ENCODE measurements at places on chromosomes 5 and 9.
A peak's percentile ranks its signal among the peaks of the same experiment; 100 is the strongest.

DNA sequence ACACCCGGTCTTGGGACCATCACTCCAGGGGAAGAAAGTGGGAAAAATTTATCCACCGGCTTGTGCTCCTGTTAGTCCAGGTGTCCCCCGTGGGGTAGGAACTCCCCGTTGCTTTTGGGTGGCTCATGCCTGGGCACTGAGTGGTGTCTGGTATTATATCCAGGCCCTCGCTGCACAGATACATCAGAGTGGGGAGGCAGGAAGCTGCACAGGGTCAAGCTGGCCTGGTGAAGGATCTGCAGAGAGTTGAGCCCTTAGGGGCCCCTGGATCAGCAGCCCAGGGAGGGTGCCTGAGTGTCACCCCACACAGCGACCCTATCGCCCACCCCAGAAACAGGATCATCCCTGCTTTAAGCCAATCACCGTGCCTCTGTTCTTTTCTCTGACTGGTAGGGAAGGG lies 24.4 kb upstream of the COL5A1 start:
- DNase-seq, result no peak

DNA sequence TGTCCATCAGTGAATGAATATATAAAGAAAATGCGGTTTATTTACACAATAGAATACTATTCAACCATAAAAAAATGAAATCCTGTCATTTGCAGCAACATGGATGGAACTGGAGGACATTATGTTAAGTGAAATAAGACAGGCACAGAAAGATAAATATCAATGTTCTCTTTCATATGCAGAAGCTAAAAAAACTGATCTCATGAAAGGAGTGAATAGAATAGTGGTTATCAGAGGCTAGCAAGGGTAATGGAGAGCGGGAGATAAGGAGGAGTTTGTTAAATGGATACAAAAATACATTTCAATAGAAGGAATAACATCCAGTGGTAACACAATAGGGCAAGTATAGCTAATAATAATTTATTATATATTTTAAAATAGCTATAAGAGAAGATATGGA lies 65.0 kb downstream of the AGTPBP1 start:
- no peak for DNase-seq

DNA sequence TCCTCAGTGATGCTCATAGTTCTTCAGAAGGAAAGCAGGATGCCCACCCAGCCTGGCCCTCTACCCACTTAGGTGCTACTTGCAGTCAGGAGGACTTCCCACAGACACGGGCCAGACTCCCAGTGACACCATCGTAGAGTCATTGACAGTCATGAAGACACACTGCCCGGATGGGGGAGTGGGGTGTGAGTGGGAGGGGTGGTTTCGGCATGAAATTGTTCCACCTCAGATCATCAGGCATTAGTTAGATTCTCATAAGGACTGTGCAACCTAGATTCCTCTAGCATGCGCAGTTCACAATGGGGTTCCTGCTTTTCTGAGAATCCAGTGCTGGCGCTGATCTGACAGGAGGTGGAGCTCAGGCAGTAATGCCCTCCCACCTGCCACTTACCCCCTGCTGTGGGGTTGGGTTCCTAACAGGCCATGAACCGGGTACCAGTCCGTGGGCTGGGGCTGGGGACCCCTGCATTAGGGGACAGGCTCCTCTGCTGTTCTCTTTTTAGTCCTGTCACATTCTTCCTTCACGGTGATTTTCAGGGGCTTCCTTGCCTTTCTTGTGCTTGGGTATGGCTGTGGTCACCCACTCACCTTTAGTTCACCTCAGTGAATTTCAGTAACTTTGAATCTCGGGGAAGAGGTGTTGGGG lies 88.2 kb upstream of the ANKRD55 start:
- no peak for DNase-seq

GRCh38 chr5:172868924-172869591 lies 35.0 kb downstream of the ERGIC1 start:
- DNase-seq, result no peak

- DNase-seq, result no peak
These were observed 29.1 kb downstream of the TSPAN17 start for GRCh38 chr5:176676361-176676824.

GRCh38 chr5:151886546-151887275 lies 37.9 kb downstream of the GLRA1 start:
- no peak for DNase-seq

DNA sequence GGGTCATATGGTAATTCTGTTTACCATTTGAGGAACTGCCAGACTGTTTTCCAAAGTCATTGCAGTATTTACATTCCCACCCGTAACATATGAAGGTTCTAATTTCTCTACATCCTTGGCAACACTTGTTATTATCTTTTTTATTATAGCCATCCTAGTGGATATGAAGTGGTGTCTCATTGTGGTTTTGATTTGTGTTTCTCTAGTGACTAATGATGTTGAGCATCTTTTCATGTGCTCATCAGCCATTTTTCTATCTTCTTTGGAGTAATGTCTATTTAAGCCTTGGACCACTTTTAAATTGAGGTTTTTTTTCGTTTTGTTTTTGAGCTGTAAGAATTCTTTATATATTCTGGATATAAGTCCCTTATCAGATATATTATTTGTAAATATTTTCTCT lies 132.8 kb upstream of the RUSC2 start:
- no peak for DNase-seq

DNA sequence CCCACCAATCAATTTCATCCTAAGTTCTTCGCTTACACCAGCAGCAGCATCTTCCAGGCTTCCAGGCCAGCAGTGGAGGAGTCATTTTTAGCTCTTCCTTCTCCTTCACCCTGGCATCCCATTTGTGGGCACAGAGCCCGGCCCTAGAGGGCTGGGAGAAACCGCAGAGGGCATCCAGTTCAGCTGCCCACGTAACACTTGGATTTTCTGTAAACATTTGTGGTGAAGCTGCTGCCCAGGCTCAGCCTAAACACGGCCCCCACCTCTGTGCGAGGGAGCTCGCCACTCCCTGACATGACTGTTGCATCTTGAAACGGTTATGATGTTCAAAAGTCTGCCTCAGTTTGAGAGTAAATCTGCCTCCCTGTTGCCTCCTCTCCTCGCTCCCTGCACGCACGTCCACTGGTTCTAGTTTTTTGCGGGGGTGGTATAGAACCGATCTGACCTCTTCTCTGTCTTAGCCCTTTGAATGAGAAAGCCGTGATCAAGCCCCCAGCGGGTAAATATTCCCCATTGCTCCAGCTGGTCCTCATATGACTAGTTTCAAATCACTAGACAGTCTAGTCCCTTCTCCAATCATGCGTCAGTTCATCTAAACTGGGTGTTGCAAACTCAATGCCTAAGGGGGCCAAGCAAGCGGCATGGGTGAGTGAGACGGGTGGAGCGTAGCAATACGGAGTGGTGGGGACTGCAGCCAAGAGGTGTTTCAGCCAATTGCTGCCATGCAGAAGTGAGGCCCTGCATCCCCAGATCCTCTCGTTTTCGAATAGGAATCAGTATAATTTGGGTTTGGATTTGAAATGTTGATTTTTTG lies 34.9 kb upstream of the N4BP3 start:
- no peak for DNase-seq

DNA sequence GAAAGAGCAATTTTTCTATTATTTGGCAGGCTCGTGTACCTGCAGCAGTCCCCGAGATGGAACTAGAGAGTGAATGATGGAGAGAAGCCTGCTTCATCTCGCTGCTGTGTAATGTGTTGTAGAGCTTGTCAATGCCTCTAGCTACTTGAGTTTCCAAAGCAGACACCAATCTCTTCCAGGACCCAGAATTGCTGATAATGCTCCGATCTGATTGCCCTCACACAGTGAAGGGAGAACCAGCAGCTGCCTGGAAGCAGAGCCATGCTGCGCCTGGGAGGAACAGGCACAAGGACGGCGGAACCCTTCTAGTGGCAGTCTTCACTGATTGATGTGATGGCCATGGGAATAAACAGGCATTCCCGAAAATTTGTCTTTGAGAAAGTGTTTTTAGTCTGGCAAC lies 288.0 kb downstream of the ICE1 start:
- DNase-seq, result no peak

DNA sequence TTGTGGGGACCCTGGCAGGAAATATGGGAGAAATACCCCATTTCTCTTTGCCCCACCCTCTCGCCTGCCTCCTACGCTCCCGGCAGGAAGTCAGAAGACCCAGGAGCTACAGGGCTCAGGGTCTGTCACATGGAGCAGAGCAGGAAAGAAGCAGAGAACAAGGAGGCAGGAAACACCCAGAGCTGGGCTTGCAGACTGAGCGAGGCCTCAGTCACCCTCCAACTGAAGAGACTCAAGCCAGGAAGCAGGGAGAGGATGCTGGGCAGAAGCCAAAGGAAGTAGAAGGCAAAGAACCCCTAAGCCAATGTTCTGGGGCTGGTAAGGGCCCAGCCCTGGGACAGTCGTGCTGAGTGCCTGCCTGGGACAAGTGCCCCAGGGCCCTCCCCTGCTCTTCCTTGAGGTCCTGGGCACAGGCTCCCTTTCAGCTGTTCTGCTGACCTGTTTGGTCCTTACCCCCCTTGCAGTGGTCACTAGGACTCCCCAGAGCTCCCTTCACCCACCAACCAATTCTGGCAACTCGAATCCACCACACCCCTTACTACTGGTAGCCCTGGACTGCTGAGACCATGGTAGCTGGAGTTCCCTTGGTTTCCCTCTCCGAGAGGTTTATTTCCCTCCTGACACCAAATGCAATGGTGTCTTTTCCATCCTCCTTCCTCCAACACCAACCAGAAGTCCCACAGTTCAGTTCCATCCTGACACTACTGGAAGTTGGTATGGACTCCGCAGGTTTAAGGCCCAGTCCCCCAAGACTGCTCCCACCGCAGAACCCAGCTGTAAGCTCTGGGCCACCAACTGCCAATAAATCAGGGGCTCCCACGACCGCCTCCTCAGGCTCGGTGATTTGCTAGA lies 157.5 kb downstream of the COL23A1 start:
- no peak for DNase-seq

GRCh38 chr9:91766315-91767069 lies 183.5 kb downstream of the ROR2 start:
- DNase-seq, result no peak

GRCh38 chr9:128098297-128099230 lies 29.0 kb downstream of the PTGES2 start:
- peak; percentile 54 for DNase-seq

DNA sequence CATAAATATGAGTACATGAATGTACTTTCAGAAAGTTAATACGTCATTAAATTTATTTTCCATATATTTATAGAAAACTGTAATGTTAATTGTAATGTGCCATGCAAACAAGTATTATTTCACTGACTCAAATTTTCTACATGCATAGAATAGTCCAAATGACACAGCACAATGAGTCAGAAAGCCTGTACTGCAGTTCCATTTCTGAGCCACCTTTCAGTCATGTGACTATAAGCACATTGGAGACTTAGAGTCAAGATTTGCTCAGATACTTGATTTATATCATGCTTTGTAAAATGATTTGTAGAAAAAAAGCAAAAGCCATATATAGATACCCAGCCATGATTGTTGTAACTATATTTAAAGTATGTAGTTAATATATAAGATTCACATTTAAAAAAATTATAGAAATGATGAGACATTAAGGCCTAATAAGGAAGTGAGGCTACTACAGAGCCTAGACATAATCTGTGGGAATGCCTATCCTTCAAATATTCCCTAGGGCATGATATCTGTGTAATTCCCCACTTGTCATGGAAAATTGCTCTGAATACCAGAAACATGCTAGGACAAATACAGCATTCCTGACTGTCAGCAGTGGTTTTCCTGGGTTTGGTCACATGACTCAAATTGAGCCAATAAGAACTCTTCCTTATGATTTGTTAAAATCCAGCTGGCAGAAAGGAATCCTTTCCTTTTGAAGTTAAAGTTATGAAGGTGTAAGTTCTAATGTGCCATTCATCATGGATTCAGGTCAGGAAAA lies 50.0 kb downstream of the PTPRD start:
- no peak for DNase-seq

GRCh38 chr5:168596927-168597326 lies 17.8 kb upstream of the PANK3 start:
- DNase-seq, result no peak

- no peak for DNase-seq
These were observed 76.1 kb downstream of the NREP start for GRCh38 chr5:111680737-111681413.

GRCh38 chr9:136363949-136364748 lies 605 bp upstream of the DNLZ start:
- no peak for DNase-seq

DNA sequence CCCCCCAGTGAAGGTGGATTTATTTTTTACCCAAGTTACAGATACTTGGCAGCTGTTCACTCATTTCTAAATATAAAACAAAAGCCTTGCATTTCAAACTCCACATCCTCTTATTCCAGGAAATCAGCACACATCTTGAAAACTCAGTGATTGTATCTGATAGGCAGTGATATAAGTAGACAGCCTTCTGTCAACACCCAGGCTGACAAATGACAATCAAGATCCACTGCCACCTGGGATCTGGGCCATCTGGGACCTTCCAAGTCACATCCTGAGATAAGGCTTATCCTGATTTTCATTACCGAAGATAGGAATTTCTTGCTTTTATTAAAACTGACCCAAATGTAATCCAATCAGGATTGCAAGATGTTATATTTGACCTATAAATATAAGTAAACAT lies 201.3 kb upstream of the PUM3 start:
- no peak for DNase-seq

DNA sequence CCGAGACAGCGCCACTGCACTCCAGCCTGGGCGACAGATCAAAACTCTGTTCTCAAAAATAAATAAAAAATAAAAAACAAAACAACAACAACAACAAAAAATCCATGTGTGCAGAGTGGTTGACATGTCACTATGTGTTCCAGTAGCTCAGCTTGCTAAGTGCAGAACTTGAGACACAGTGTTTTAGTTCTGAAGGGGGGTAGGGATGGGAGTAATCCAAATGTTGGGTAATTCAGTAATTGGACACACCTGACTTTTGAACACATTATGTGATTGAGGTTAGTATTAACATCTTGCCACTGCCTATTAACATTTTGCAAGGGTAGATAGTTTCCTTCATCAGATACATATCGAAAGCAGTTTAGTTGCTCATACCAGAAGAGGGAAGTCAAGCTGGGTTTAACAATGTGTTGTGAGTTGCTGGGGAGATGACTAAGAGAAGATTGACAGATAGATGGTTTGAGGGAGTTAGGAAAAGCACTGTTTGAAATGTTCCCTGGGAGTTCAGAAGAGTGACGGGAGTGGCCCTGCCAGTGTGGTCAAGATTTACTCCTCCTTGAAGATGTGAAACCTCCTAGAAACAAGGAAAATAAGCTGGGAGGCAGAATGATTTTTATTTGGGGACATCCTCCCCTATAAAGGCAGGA lies 928 bp downstream of the HACD4 start:
- no peak for DNase-seq

DNA sequence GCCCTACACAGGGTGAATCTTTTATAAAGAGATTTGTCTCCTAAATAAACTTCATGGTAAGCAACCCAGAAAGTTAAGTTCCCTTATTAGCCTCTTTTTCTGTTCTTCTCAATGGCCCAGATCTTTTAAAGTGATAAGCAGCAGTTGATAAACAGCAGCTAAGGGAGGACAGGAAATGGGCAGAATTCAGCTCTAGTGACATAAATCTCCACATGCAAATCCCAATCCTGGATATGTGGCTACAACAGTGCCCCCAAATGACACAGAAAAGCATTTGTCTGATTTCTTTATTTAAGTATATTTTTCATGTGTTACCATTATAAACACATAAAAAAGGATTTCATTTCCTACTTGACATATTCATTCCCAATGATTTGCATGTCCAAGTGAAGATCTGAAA lies 199.0 kb downstream of the DTWD2 start:
- no peak for DNase-seq

Data from stimulated activated CD8-positive, alpha-beta memory T cell treated with anti-CD3 and anti-CD28 coated beads, Interleukin-15, amount 100 ng/mL, for 48 hours (primary cell).